ENCODE measurements at places on chromosomes 3 and 15. TPM values are rescaled to one million over a fixed set of nuclear protein-coding genes. Genes with fewer than 3 reads are reported as not detected.

- no peak for DNase-seq
These were observed 84.7 kb upstream of the THBS1 start for GRCh38 chr15:39495871-39496840.

DNA sequence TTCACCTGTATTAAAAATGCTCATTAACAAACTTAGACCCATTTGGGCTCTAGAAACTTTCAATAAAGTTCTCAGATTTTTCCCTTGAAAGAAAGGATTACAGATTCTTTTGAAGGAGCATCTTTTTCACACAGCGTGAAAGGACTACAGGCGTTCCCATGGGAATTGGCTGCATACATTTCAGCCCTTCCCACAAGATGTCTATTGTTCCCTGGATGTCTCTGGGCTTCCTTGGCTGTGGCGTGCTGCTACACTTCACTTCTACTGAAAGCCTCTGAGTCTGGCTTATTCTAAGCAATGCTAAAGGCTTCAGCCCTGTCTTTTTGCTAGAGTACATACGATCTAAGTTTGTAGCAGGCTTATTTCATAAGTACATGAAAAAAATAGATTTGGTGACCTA lies 1.4 kb downstream of the VEPH1 start:
- no peak for DNase-seq

DNA sequence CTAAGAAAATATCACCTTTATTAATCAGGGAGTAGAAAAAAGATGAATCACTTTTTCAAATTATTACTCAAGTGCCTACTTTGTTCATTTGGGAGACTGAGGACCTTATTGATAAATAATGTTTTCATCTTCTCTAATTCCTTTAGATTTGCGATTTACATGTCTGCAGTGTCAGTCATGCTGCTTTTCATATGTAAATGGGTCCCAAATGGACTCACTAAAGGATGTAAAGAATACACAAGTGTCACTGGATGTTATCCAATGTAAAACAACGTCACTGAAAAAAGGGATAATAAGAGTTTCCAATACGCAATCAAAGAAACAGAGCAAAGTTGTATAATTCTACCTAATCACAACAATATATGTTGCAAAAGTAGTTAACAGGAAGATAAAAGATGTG lies 84.9 kb downstream of the TFDP2 start:
- no peak for DNase-seq

- DNase-seq = no peak
These were observed 1.3 kb upstream of the ETV5 start for GRCh38 chr3:186109897-186110803.

The B2M gene
- 2,407 TPM for total RNA-seq

Measured in mesenteric fat pad (tissue), 1 donor.